ENCODE measurements at places on chromosomes 4 and X.

- DNase-seq = no peak
Observed at GRCh38 chr4:161496-162284, 37.4 kb downstream of the ZNF718 start.

- DNase-seq = no peak
Observed at GRCh38 chr4:86939729-86940575, 5.1 kb downstream of the AFF1 start.

- no peak for DNase-seq
Observed at GRCh38 chrX:132842460-132843238, 115.8 kb downstream of the HS6ST2 start.

GRCh38 chr4:57034520-57034919 is 55.8 kb downstream of the POLR2B start:
- no peak for DNase-seq

DNA sequence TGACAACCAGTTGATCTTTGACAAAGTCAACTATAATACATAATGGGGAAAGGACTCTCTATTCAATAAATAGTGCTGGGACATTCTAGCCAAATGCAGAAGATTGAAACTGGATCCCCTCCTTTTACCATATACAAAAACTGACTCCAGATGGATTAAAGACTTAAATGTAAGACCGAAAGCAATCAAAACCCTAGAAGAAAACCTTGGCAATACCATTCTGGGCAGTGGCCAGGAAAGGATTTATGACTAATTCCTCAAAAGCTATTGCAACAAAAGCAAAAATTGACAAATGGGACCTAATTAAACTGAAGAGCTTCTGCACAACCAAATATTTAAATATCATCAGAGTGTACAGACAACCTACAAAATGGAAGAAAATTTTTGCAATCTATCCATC is 185.1 kb downstream of the NPNT start:
- DNase-seq = peak; percentile 3

DNA sequence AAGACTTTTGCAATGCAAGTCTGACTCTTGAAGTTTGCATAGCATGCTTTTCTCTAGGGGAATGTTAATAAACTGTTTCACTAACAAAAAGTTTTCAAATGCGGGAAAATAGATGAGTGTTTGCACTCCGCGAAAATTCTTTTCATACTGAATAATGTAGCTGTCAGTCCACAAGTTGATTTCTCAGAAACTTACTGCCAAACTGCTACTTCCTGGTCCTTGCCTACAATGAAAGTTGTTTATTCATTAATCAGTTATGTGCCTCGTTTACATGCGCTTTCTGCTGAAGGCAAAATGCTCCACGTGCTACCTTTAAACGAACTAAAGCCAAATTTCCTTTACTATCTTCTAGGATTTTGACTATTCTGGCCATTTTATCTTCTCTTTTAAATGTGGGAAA is 166.2 kb downstream of the MAGEB17 start:
- DNase-seq = no peak

- no peak for DNase-seq
Observed at GRCh38 chrX:108736509-108737479, at the start of gene IRS4. Gene IRS4 (minus strand): TSS chrX:108736563.

DNA sequence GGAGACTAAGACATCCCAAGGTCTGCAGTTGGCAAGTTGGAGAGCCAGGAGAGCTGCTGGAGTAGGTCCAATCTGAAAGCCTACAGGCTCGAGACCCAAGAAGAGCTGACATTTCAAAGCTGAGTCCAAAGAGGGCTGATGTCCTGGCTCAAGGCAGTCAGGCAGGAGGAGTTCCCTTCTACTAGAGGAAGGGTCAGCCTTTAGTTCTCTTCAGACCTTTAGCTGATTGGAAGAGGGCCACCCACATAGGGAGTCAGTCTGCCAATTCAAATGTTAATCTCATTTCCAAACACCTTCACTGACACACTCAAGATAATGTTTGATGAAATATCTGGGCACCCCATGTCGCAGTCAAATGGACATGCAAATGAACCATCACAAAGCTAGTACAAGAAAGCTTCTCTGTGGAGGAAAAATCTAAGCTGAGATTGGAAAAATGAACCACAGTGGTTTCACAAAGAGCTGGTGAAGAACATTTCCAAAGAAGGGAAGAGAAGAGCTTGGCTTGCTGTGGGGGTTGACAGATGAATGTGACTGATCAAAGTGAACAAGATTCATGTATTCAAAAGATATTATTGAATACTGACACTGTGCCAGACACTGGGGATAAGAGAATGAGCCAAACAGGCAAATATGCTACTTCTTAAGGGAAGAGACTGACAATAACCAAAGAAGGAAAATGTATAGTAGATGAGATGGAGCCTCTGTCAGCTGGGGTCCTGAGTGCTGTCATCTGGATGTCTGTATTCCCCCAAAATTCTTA is 61.2 kb downstream of the STK32B start:
- DNase-seq = no peak

DNA sequence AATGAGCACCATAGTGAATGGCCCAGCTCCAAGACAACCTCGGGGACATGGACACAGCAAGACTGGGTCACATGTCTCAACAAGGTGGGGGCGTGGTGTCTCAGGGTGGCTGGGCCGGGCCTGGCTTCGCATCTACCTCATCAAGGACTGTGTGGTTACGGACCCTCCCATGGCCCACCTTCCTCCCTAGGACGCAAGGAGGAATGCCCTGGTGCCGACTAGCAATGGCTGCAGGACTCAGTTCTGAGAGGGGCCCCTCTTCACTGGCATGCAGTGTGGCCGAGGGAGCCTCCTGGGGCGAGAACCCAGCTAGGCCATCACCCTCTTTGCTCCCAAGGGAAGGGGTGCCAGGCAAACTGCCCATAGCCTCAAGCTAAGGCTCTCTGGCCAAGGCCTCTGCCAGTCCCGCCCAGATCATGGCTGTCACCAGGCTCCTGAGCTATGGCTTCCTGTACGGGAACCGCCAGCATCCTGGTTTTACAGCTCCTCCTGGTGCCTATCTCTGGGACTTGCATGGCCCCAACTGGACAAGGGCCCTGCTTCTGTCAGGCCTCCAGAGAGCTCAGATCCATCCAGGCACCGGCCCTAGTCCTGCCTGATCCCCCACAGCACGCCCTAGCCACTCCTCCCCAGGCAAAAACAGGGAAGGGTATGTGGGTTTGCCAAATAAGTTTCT is 218.0 kb upstream of the AGTR2 start:
- DNase-seq = no peak

GRCh38 chr4:53315300-53315699 is 50.6 kb downstream of the SCFD2 start:
- DNase-seq = no peak

DNA sequence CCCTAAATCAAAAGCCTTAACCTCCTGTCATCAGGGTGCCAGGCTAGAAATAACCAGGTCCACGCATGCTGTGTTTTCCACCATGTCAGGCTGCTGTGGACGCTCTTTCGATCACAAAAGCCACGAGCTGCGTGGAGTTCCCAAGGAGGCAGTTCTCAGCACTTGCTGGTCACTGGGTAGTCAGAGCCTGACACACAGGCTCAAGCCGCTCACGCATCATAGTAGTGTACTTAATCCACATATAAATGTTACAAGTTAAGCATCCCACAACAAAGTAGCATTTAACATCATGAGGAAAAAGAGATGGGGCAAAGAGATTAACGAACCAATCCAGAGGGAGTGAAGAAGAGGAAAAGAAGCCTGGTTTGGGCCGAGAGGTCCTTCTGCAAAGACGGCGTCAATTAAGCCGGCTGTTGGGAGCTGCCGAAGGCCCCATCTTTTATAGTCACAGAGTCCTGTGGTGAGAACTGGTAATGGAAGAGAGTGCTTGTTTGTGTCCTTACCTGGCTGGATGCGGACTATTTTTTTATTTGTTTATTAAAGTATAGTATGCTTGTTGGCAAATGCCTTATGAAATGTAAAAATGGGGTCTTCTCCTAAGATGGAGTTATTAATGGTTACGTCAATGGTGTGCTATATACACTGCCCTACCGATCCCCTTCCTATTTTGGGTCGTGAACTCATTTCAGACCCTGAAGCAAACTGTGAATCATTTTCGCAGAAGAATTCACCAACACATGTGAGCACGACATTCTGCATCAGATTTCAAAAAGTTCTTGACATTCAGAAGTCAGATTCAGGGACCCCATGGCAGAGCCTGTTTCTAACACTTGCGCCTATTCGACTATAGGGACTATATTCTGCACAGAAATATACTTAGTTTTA is 675 bp downstream of the PRIMPOL start:
- DNase-seq = no peak

- DNase-seq = no peak
Observed at GRCh38 chrX:50818986-50819385, 5.0 kb upstream of the SHROOM4 start.

DNA sequence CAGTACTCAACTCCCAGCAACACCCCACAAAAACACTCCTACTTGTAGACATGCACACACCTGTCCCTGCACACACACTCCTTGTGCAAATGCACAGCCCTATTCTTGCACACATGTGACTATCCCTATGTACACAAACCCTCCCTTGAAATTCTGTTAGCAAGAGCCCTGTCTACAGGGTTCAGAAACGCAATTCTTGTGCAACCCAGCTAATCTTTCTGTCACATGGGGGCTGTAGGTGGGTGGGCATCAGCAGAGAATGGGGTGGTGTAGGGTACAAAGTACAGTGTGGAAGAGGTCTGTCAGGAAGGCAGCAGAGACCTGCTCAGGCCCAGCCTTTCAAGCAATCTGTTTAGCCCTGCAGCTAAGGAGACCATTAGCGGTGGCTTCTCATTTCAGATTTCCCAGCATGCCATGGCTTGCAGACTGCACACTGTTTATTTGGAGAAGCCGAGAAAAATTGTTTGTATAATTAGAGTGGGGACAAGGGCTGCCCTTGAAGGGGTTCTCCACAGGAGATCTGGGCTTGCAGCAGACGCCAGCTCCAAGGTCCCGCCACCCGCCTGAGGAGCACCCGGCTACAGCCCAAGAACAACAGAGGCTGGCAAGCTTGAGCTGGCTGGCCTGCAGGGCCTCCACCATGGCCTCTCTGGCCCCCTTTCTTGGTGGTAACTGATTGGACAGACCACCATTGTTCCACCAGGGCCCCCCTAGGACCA is 144.0 kb upstream of the PJA1 start:
- no peak for DNase-seq

DNA sequence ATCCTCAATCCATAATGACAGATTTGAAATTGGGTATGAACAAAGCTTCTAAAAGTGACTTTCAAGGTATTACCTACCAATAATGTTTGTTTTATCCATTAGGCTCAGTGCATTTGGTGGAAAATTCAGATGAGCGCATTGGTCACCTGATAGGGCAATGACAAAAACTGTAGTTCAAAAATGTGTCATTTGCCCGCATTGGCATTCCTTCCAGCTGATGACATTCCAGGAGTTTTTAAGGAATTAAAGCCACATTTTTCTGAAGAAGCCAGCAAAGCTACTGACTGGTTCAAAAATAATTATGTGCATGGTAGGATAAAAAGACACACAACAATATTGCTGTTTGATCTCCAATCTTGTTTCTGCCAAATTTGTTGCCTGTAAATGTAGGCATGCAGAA is 473.4 kb upstream of the CPEB2 start:
- DNase-seq = no peak

GRCh38 chr4:26570596-26570995 is 13.3 kb upstream of the TBC1D19 start:
- DNase-seq = no peak

DNA sequence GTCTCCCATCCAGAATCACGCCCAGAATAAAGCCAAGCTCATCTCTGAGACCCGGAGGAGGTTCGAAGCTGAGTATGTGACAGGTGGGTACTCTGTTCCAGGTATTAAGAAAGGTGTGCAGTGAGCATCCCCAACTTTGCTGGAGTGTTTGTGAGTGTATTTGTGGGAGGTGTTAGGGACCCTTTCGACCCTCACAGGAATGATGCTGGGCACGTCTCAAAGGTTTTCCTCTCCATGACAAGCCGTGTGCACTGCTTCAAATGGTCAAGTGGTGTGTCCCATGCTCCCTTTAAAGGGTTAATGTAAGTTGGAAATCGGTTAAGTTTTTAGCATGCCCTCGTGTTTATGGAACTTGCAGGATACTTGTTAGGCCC is 442 bp downstream of the MOSPD2 start:
- no peak for DNase-seq

- no peak for DNase-seq
Observed at GRCh38 chr4:40812386-40812785, 62.6 kb downstream of the NSUN7 start.

- no peak for DNase-seq
Observed at GRCh38 chrX:44489515-44489914, 53.1 kb downstream of the FUNDC1 start.

GRCh38 chr4:134160211-134160610 is 41.4 kb downstream of the PABPC4L start:
- no peak for DNase-seq

Measured in AG09319 (cell line).